ENCODE measurements at places on chromosomes 13 and 19. TPM values are rescaled to one million over a fixed set of nuclear protein-coding genes. Genes with fewer than 3 reads are reported as not detected.

GRCh38 chr19:13153569-13154240 is 3.5 kb downstream of the IER2 start:
- no peak for DNase-seq

- DNase-seq: no peak
Measured at GRCh38 chr19:11088506-11089253, 583 bp upstream of the LDLR start.

GRCh38 chr19:31092274-31092673 is 257.0 kb downstream of the TSHZ3 start:
- DNase-seq: no peak

The MAST3 gene
- 7.9 TPM for polyA plus RNA-seq

- DNase-seq: no peak
Measured at GRCh38 chr19:45897261-45897812, 5.1 kb downstream of the MYPOP start.

DNA sequence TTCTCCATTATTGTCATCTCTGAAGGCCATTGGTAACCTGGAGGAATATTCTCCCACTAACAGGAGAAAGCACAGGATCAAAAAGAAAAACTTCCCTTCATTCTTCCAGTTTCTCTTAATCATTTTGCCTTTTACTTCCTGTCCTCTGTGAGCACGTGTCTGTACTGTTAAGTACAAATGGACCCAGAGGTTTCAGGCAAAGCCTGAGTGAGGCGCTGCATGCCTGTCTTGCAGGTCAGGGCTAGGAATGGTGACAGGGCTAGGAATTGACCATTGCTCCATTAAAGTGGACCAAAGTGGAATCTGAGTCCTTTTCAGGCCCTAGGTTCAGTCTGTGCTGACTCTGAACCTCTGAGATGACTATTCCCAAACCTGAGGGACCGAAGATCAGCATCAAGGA is 326.7 kb downstream of the SHISA2 start:
- no peak for DNase-seq

DNA sequence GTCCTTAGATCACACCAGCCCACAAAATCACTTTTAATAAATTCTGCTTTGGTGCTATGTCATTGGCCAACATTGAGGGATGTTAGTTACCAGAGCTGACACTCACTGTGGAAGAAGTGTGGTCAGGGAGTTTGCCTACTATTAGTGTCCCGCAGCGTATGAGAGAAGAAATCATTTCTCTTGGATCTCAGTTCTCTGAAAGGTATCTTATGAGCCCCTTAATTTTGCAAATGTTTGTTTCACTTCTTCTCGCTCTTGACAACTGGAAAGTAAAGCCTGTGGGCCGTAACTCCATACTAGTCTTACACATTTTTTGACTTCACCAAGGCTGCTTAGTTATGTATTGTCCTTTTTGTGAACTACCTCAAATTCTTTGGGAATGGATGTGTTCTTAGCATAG is 80.9 kb downstream of the FLT1 start:
- no peak for DNase-seq

- no peak for DNase-seq
Measured at GRCh38 chr13:23384111-23384510, 49.4 kb downstream of the SACS start.

DNA sequence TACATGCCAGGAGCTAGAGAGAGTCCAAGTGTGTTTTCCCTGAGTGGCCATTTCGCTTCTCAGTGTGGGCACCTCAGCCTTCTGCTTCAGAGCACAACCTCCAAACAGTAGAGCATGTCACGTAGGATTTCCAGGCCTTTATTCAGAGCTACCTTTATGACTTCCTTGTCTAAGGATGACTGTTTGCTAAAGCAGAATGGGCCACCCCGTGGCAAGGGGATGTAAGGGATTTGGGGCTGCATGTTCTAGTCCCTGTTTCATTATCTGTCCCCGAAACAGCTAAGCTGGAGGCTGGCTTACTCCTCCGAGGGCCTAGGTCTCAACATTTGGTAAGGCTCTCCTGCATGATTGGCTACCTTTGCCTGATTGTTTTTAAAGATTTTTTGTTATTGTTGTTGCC is 6.0 kb downstream of the RNASEH2B start:
- DNase-seq: no peak

- DNase-seq: no peak
Measured at GRCh38 chr13:107139006-107139405, 571.1 kb upstream of the ARGLU1 start.

The RFXANK gene
- 96.0 TPM for polyA plus RNA-seq

DNA sequence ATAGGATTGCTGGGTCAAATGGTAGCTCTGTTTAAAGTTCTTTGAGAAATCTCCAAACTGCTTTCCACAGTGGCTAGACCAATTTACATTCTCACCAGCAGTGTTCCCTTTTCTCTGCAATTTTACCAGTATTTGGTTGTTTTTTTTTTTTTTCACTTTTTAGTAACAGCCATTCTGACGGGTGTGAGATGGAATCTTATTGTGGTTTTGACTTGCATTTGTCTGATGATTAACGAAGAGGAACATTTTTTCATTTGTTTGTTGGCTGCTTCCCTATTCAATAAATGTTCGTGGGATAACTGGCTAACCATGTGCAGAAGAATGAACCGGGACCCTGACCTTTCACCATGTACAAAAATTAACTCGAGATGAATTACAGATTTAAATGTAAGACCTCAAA is 31.2 kb downstream of the CYP4F2 start:
- no peak for DNase-seq

DNA sequence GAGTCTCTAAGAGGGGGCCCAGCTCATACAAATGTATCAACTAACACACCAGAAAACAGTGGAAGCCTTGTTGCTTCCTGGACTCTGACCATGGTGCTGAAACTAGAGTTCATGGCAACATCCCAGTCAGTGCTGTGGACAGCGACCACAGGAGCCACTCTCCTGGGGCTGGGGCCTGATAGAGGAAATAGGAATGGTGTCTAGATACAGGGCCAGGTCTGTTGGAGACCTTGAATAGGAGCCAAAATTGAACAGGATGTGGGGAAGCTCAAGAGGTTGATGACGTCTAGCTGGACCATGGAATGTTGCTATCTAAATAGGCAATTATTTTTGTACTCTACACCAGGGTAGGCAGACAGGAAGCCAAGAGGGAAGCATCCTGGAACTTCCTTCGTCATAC is 21.7 kb downstream of the LILRB4 start:
- peak; percentile 64 for DNase-seq

The PTGIR gene
- polyA plus RNA-seq: 2.8 TPM

The PRDX2 gene
- polyA plus RNA-seq: 336 TPM

The C3 gene
- polyA plus RNA-seq: 22.3 TPM

DNA sequence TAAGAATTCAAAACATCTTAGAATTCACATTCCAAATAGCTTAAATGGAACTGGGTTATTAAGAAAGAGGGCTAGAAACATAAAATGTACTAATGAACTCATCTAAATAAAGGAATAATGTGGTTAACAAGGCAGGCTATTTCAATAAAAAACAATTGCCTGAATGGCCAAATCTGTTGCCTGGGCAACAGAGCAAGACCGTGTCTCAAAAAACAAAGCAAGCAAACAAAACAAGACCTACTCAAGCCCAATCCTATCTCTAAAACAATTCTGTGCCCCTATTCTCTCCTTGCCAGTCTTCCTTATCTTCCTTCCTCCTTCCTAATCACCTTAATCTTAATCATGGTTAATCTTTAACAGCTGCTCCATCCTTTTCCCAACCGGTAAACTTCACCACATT is 12.1 kb downstream of the IGFL1 start:
- DNase-seq: no peak

DNA sequence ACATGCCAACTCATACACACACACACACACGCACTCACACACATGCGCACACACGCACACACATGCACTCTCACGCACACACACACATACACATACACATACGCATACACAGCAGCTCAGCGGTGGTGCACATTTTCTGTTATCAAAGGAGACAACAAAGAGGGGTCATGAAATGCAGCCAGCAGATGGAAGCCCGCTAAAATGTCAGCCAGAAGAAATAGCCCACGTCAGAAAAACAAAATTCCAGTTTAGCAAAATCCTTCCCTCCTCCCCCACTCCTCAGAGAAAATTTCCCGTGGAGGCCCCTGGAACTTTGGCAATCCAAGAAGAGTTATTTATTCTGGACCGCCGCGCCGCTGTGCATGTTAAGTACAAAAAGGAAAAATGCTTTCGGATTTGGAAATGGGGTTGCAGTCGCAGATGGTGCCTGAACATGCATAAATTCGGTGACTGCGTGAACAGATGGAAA is 114.6 kb upstream of the VSTM2B start:
- DNase-seq: no peak

DNA sequence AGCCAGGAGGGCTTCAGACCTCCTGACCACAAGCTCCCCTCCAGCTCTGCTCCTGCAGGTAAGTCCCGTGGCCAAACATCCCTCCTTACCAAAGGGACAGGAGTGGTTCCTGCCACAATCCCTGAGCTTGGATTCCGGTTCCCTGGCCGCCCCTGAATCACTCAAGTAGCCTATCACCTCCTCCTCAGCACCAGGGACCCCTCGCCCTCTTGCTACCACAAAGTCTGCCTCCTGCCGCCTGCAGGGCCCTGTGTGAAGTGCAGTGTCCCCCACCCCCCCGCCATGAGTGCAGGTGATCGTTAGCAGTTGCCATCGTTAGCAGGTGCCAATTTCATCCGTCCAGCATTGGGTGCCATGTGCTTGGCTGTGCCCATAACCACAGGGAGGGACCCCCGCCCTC is 40.8 kb upstream of the RANBP3 start:
- DNase-seq: no peak

- no peak for DNase-seq
Measured at GRCh38 chr13:59495299-59495698, 668.4 kb downstream of the DIAPH3 start.

- DNase-seq: no peak
Measured at GRCh38 chr13:113848431-113849260, 15.2 kb downstream of the GAS6 start.

The TMEM190 gene
- polyA plus RNA-seq: 0.76 TPM

- no peak for DNase-seq
Measured at GRCh38 chr19:1225440-1226226, 12.2 kb downstream of the CBARP start.

The LEUTX gene
- not detected for polyA plus RNA-seq

GRCh38 chr19:11179716-11180297 is 17.5 kb downstream of the KANK2 start:
- DNase-seq: no peak

DNA sequence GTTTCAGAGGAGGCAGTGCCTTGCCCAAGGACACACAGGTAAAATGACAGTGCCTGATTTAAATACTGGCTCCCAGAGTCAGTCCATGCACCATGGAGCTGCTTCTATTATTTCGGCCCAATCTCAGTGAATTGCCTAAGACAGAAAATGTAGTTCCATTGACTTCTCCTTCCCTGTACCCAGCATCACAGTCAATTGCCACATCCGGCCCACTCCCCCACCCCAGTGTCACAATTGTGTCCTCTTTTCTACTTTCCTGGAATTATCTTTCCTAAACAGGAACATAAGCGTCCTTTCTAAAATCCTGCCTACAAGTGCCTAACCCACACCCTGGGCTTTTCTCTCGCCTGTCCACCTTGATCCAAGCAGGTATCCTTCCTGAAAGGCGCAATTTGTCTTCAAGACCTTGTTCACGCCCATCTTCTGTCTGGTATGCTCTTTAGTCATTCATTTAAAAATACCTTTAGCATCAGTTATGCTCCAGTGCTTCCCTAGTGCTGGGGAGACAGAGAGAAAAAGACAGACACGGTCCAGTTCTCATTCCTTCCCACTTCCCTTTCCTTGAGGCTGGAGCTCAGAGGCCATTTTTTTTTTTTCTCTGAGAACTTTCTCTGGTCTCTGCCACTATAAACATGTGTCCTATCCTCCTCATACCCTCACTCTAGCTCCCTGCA is 411.4 kb downstream of the LIG4 start:
- no peak for DNase-seq

DNA sequence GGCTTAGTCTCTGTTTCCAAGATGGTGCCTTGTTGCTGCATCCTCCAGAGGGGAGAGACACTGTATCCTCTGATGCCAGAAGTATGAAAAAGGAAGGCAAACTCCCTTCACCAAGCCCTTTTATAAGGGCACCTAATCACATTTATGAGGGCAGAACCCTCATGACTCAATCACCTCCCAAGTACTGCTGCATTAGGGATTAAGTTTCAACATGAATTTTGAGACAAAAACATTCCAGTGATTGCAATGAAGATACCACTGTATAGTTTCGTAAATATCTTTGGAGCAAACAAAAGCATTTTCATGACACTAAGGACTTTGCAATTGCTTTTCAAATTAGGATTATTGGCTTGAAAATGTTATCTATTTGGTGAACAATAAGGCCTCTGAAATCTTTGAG is 63.8 kb downstream of the RNF17 start:
- DNase-seq: no peak

DNA sequence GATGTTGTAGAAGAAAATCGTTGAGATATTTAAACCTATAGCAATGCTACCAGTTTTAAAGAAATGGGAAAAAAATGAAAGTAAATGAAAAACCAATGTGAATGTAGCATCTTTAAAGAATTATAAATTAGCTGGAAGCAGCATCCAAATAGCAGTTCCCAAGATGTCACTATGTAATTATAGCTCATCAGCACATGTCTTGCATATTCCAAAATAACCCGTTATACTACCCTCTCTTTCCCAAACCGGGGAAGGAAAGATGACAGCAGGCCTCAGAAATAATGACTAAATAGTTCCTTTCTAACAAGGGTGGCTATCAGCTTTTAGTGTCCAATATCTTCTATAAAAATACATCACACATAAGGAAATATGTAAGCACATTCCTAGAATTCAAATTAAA is 140.5 kb downstream of the FGF14 start:
- DNase-seq: no peak

DNA sequence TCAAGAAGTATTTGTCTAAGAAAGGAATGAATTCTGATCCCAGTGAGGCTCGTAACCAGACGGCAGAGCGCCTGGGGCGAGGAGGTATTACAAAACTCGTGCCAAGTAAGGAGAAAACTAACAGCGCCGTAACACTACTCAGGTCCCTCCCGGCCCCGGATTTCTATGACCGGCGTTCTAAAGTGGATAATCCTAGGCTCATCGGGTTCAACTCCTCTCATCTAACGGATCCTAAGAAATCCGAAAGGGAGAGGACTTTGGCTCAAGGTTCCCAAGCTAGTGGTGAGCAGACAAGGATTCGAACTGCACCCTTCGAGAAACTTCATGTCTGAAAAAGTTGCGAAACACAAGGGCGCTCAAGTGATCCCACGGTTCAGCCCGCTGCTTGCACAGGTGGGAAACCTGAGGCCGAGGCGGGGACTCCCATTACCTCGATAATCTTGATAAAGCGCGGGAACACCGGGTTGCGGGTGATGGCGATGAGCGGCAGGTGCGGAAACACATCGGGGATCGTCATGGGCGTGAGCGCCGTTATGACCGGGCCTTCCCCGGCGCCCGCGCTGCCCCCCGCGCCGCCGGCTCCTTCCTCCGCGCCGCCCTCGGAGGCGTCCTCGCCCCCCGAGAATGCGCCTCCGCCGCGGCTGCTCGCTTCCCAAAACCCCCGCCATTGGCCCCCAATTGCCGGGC is 529 bp downstream of the LONP1 start:
- DNase-seq: no peak

GRCh38 chr13:99277629-99278028 is 19.4 kb upstream of the GPR18 start:
- DNase-seq: no peak
